SW 1271 (cell line): ENCODE measurements at places on chromosomes 11 and 22.
A peak's percentile ranks its signal among the peaks of the same experiment; 100 is the strongest.

- peak; percentile 47 for DNase-seq
Observed at GRCh38 chr11:12769834-12770345, 95.7 kb downstream of the TEAD1 start.

DNA sequence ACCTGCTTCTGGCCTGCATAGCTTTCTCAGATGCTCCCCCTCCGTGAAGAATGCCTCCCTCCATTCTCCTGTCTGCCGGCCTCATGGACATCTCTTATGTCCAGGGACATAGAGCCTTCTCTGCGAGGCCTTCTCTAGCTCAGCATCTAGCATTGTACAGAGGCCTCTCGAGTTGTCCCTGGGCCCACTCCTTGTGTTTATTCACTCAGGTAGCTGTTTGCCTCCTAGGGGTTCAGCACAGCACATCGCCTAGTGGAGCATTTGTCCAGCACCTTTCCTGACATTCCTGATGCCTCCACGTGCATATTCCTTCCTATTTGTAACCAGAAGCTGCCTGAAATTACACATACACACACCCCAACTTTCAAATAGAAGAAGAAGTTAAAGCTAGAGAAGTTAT is 101.3 kb downstream of the TBC1D22A start:
- no peak for DNase-seq

DNA sequence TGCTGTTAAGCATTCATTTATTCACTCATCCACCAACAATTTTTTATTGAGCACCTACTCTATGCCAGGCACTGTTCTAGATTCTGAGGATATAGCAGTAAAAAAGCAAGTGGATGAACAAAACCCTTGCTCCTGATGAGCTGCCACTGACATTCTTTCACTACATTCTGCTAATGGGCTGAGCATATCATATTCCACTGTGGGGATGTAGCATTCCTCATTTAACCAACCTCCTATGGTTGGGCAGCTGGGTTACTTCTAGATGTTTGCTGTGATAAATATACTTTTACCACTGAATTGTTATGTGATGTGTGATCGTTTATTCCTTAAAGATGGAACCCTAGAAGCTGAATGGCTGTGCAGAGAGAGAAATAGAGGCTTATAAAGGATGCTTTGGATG is 176.9 kb downstream of the MN1 start:
- no peak for DNase-seq

GRCh38 chr22:47215851-47216250 is 453.4 kb downstream of the TBC1D22A start:
- DNase-seq = no peak
